ENCODE measurements at places on chromosomes 12 and 14.

DNA sequence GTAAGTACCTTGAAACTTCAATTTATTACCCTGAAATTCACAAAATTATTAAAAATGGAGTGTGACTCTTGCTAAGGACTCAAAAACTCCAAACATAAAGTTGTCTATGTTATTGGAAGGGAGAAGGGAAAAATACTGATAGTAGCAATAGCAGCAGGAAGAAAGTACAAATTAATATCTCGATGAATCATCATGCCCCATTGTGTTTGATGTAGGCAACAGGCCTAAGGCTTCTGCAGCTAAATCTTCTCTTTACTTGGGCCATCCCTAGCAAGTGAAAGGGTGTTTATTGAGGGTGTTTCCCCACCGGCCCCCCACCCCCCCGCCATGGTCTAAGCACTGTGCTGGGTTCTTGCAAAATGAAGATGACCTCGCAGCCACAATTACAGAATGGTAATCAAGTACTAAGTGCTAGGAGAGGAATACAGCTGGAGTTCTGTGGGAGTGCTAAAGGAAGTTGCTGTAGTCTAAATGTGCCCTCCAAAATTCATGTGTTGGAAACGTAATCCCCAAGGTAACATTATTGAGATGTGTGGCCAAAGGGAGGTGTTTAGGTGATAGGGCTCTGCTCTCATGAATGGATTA, 76.5 kb downstream of the SNAPC1 start:
- no peak for DNase-seq

DNA sequence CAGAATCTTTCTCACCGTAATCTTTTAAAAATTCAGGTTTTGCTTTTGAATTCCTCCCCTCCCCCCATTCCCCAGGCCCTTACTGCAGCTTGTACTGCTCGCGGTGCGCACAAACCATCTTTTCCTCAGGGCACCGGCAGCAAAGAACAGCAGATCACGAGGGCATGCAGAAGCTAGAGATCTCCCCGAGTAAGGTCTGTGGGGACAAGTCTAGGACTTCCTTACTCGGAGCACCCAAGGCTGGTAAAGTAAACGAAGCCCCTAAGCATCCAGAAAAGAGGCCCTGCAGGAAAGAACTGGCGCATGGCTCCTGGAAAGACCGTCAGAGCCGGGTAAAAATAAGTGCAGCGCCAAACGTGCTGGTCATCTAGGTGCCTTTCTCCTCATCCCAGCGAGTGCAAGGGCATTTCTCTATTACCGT, 727 bp downstream of the LDHB start:
- DNase-seq: no peak

GRCh38 chr12:3752096-3752709, 706 bp downstream of the CRACR2A start:
- no peak for DNase-seq

DNA sequence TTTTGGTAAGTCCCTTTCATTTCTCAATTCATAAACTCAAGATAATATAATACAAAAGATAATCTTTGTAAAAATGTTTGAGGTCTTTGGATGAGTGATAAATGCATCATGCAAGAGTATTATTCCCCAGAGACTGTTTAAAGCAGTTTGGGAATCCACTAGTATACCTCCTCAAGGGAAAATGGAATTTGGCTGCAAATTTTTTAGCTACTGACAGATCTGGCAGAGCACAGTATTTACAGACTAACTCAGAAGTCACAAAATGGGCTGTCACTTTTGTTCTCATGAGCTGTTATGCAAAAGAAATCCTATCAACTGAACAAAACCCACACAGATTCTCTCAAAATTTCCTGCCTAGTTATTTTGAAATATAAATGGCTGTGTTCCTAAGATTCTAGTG, 9.9 kb downstream of the SPIC start:
- no peak for DNase-seq

DNA sequence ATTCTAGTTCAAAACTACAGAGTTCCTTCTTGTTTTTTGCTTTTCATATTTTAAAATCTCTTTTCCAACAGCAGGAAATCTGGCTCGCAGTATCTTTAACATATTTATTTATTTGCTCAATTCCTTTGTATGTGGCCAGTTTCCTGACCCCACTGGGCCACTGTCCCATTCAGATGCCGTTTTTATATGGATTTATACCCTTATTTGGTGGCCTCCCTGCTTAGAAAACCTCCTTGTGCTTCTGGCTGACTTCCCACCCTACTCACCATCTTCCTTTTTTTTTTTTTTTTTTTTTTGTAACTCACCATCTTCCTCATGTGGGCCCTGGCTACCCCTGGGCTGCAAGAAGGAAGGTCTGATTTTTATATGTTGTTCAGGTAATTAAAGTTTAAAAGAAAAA, 53.9 kb downstream of the TTLL5 start:
- no peak for DNase-seq

GRCh38 chr12:46109343-46110222, 119.2 kb upstream of the SCAF11 start:
- DNase-seq: no peak

- no peak for DNase-seq
Observed at GRCh38 chr14:94021416-94022157, 4.6 kb upstream of the OTUB2 start.

Measured in T47D (cell line).